Osteocyte (in vitro differentiated cells): ENCODE measurements at places on chromosomes 4 and X. TPM values are rescaled to one million over a fixed set of nuclear protein-coding genes. Genes with fewer than 3 reads are reported as not detected.
A peak's percentile ranks its signal among the peaks of the same experiment; 100 is the strongest.

DNA sequence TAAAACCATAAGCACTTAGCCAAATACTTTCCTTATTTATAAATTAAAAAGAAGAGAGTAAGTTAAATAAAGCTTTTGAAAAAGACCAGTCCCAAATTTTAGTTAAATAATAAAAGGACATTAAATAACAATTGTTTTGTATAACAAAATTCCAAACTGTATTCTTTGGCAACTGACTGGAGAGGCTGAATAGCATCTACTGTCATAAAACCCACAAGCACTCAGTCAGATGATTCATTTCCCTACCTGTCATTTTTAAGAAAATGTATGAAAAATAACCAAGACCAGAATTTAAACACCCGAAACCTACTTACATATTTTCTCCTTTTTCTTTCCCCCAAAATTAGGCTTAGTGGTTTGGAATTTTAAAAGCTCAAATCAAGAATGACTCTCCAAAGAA, 32.5 kb upstream of the SMIM10L2A start:
- no peaks in the 10 kb centered on the region for H3K27me3 ChIP-seq
- no peak overlapping the region for H3K27ac ChIP-seq
- H3K4me3 ChIP-seq = no peak overlapping the region
- no peaks in the 10 kb centered on the region for H3K4me1 ChIP-seq
- H3K36me3 ChIP-seq = no peaks in the 10 kb centered on the region

Gene SLC25A5
- total RNA-seq = 245 TPM in 2 replicates

Gene SUPT20HL1
- not detected in 2 replicates for total RNA-seq

GRCh38 chr4:41319553-41319952, 62.8 kb downstream of the UCHL1 start:
- peaks cover 20% of the 10 kb centered on the region for H3K27me3 ChIP-seq
- DNase-seq = no peak
- no peak overlapping the region for H3K4me3 ChIP-seq
- H3K27ac ChIP-seq = no peak overlapping the region
- no peaks in the 10 kb centered on the region for H3K36me3 ChIP-seq

Gene GRID2
- total RNA-seq = not detected in 2 replicates

- no peak for DNase-seq
- H3K4me3 ChIP-seq = no peak overlapping the region
- peaks cover 39% of the 10 kb centered on the region for H3K27me3 ChIP-seq
- no peaks in the 10 kb centered on the region for H3K4me1 ChIP-seq
Measured at GRCh38 chr4:163556177-163556576, 61.7 kb downstream of the TMA16 start.

- no peak overlapping the region for H3K4me3 ChIP-seq
- H3K27me3 ChIP-seq = no peaks in the 10 kb centered on the region
- peaks cover 7% of the 10 kb centered on the region for H3K4me1 ChIP-seq
- H3K36me3 ChIP-seq = no peaks in the 10 kb centered on the region
- peak; percentile 49 for DNase-seq
Measured at GRCh38 chrX:69014200-69014599, 151.1 kb downstream of the PJA1 start.

DNA sequence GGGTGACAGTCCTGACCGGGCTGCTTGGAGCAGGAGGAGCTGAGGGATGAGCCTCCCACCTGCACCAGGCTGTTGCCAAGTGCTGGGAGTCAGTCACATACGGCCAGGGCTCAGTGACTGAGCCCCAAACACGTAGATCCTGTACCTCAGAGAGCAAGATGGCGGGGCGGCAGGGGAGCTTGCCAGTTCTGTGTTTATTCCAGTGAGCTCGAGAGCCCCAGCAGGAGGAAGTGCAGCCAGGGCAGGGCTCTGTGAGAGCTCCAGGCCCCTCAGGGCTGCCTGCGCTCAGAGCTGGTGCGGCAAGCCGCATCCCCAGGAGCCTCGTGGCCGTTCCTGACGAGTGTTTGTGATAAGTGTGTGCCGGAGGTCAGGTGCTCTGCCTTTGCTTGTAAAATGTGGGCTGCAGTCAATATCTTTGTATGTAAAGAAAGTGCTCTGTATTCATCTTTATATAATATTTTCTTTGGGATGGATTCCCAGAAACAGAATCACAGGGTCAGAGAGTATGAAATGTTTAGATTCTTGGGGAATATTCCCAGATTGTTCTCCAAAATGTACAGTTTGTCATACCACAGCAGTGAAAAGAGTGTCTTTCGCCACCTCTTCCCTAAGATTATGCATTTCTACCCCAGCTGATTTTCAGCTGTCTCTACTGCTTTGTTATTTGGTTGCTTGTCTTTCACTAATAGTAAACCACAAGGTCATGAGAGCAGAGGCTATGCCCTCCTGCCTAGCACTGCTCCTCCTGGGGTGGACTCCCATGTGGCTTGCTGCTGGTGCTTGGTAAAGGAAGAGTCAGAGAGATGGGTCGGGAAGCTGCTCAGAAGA, 50.3 kb downstream of the NELFA start:
- H3K4me1 ChIP-seq = no peaks in the 10 kb centered on the region
- H3K4me3 ChIP-seq = no peak overlapping the region
- peaks cover 49% of the 10 kb centered on the region for H3K36me3 ChIP-seq
- no peaks in the 10 kb centered on the region for H3K27me3 ChIP-seq
- H3K27ac ChIP-seq = no peak overlapping the region
- DNase-seq = no peak

- H3K4me3 ChIP-seq = no peak overlapping the region
- DNase-seq = no peak
- no peaks in the 10 kb centered on the region for H3K27me3 ChIP-seq
- H3K27ac ChIP-seq = no peak overlapping the region
- H3K4me1 ChIP-seq = no peaks in the 10 kb centered on the region
Measured at GRCh38 chrX:66051980-66052379, 12.1 kb upstream of the VSIG4 start.

DNA sequence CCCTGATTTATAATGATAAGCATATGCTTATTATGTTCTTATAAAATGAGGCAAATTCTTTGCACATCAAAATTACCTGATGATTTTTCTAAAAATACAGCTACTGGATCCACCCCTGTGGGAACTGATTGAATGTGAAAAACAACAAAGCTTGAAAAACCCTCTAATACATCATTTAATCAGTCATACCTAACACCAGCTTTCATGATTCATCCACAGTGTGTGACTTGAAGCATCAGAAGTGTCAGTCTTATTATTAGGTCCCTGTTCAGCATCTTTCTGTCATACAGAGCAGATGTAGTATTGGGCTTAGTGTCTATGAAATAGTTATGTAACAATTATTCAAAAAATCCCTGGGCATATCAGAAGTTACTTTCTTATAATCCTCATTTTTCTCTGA, 671.3 kb upstream of the GALNT7 start:
- peaks cover 4% of the 10 kb centered on the region for H3K4me1 ChIP-seq
- no peaks in the 10 kb centered on the region for H3K27me3 ChIP-seq
- H3K4me3 ChIP-seq = no peak overlapping the region
- no peak overlapping the region for H3K27ac ChIP-seq

- peaks cover 3% of the 10 kb centered on the region for H3K27me3 ChIP-seq
- no peaks in the 10 kb centered on the region for H3K36me3 ChIP-seq
- no peak overlapping the region for H3K27ac ChIP-seq
- no peaks in the 10 kb centered on the region for H3K4me1 ChIP-seq
- no peak for DNase-seq
Measured at GRCh38 chr4:68963374-68963773, 11.8 kb upstream of the UGT2A3 start.

DNA sequence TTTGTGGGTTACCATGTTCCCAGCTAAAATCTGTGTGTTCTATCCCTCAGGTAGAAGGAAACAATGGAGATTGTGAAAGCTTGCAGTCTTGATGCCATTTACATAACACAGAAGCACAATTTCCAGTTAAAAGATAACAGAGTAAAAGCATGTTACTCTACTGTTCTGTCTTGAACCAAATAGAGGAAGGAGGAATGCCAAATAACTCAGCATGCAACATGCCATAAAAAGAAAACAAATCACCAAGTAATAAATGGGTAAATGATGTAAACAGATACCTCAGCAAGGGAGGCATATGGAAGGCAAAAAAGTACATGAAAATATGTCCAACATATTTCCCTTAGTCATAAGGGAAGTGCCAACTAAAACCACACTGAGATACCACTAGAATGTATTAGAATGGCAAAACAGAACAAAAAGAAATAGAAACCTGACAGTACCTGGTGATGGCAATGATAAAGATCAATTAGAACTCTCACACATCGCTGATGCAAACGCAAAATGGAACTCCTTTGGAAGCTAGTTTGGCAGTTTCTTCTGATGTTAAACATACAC, 502.6 kb upstream of the HS3ST1 start:
- H3K27ac ChIP-seq = no peak overlapping the region
- H3K36me3 ChIP-seq = no peaks in the 10 kb centered on the region
- H3K27me3 ChIP-seq = no peaks in the 10 kb centered on the region
- no peak for DNase-seq
- H3K4me1 ChIP-seq = no peaks in the 10 kb centered on the region
- H3K4me3 ChIP-seq = no peak overlapping the region

Gene PRSS12
- 15.3 and 19.2 TPM in 2 replicates for total RNA-seq

- H3K27ac ChIP-seq = no peak overlapping the region
- H3K4me3 ChIP-seq = no peak overlapping the region
- no peaks in the 10 kb centered on the region for H3K27me3 ChIP-seq
- H3K36me3 ChIP-seq = no peaks in the 10 kb centered on the region
Measured at GRCh38 chrX:151902813-151903591, 9.7 kb upstream of the MAGEA4 start.

Gene GYPB
- not detected in 2 replicates for total RNA-seq

GRCh38 chr4:2330091-2331042, 68.5 kb upstream of the MXD4 start:
- H3K36me3 ChIP-seq = peaks cover 6% of the 10 kb centered on the region
- no peaks in the 10 kb centered on the region for H3K27me3 ChIP-seq
- peak; percentile 83 for DNase-seq

Gene ADAMTS3
- 0.94 and 1.4 TPM in 2 replicates for total RNA-seq

- H3K36me3 ChIP-seq = no peaks in the 10 kb centered on the region
- no peak overlapping the region for H3K4me3 ChIP-seq
- H3K27me3 ChIP-seq = peaks cover 3% of the 10 kb centered on the region
- no peak overlapping the region for H3K27ac ChIP-seq
Measured at GRCh38 chrX:32495855-32496254, 715.5 kb downstream of the DMD start.

Gene ERCC6L
- total RNA-seq = 1.1 and 1.3 TPM in 2 replicates

Gene UBA6
- total RNA-seq = 59.6 and 66.1 TPM in 2 replicates

- DNase-seq = no peak
- no peaks in the 10 kb centered on the region for H3K27me3 ChIP-seq
- H3K4me1 ChIP-seq = peaks cover 7% of the 10 kb centered on the region
- H3K4me3 ChIP-seq = no peak overlapping the region
- H3K36me3 ChIP-seq = no peaks in the 10 kb centered on the region
Measured at GRCh38 chrX:134683351-134684005, 25.2 kb upstream of the PLAC1 start.
